ENCODE measurements at places on chromosomes 3 and 15.

GRCh38 chr3:124824286-124824915, 62.8 kb downstream of the ITGB5 start:
- DNase-seq, result no peak

DNA sequence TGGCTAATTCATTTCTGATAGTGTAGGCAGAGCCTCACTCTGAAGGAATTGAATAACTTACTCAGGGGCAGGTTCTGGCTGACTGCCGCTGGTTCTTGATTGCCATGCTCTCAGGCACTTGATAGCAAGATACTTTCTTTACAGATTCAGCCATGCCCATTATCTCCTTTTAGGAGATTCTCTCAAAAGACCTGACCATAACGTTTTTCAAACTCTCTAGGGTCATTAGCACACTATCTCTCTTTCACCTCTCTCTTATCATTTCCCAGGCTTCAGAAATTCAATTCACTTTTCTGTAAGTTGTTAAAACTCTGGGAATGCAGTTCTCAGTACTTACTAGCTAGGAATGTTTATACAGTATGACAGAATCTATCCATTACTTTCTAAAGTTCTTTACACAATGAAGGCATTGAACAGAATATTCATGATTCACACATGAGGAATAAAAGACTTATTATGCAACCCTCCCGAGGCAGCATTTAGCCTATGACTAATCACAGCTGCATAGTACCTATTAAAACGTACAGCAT, 850.3 kb upstream of the CADM2 start:
- no peak for DNase-seq

GRCh38 chr3:57064572-57064971, 4.1 kb downstream of the SPATA12 start:
- DNase-seq, result no peak

GRCh38 chr3:10004960-10005564, 18.4 kb upstream of the EMC3 start:
- DNase-seq, result no peak

DNA sequence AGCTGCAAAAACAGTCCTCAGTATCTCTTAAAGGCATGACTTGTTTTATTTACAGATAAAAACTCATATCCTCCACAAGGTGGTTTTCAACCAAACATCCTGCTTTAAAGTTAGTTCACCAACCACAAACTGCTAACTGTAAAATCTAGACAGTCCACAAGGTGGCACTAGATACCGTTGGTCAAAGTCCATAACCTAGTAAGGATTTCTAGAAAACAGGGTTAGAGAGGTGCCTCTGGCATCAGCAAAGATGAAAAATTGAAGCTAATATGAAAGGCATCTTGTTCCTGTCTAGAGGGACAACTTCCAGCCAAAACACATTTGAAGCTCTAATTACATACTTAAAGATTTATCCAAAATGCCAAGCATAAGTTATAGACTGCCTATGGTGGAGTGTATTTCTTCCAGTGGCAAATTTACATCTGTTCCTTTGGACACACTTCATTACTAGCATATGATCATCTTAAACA, 56.0 kb downstream of the ZMAT3 start:
- peak; percentile 9 for DNase-seq

DNA sequence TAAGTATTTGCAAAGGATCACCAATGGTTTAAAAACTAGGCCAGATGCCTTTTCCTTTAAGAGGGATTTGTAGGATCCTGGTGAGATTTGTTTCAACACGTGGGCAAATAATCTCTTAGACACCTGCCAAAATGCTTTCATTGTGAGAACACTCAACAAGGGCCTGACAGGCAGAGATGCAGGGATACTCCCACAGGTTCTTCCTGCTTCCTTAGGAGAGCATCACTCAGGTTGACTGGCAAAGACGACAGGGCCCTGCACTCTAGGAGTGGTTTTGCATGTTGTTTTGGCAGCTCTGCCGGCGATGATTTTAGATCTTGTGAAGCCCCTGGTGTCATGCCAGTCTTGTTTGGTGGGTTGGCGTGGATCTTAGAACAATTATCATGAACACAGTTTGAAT, 184.5 kb downstream of the NR1D2 start:
- DNase-seq, result no peak

Data from effector CD8-positive, alpha-beta T cell (primary cell).